ENCODE measurements at places on chromosomes 12 and 14. TPM values are rescaled to one million over a fixed set of nuclear protein-coding genes. Genes with fewer than 3 reads are reported as not detected.

LRRC43 gene
- polyA plus RNA-seq = 2.6 TPM

TSPAN19 gene
- 0.63 TPM for polyA plus RNA-seq

MDGA2 gene
- 0.49 TPM for polyA plus RNA-seq

DNA sequence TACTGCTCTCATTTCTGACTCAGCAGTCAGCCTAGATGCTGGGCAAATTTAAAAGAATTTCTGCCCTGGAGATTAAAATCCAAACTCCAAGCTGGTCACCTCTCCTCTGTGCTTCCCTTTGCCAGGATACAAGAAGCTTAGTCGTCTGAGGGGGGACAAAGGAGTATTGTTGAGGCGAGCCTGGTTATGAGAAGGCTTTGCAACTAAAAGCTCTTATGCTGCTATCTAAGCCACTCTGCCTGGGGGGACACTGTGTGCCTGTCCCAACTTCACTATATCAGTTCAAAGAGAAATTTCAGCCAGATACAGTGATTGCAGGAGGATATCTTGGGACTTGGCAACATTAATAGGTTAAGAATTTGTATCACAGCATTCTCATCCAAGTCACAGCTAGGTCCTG lies 10.8 kb upstream of the PLEKHH1 start:
- no peak for DNase-seq

KRT85 gene
- polyA plus RNA-seq = 0.14 TPM

GPR84 gene
- 0.41 TPM for polyA plus RNA-seq

- DNase-seq = peak; percentile 32
These were observed 73.0 kb downstream of the IQSEC3 start for GRCh38 chr12:139585-139984.

DNA sequence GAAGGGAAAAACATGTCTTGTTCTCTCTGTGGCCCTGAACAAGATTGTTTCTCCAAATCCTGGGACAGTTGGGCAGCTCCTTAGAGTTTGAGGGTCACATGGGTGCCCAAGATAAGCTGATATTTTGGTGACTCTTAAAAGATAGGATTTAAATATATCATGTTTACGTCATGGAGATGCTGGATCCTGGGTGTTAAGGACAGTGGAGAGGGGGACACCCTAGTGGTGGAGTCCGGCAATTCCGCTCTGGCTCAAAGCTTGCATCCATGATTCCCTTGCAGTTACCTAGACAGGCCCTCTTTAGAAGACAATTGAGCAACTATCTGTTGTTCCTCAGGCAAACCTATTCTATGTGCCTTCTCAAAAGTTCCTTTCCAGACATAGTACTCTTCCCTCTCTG lies 101.8 kb downstream of the CMKLR1 start:
- DNase-seq = no peak

KLRC2 gene
- 0.77 TPM for polyA plus RNA-seq

- no peak for DNase-seq
These were observed 36.9 kb downstream of the SCYL2 start for GRCh38 chr12:100303831-100304230.

MVK gene
- 11.1 TPM for polyA plus RNA-seq

DNAH10 gene
- polyA plus RNA-seq = 6.9 TPM

RPGRIP1 gene
- 0.54 TPM for polyA plus RNA-seq

GRCh38 chr12:948238-948637 lies 1.3 kb downstream of the RAD52 start:
- no peak for DNase-seq

- peak; percentile 88 for DNase-seq
These were observed 35.9 kb upstream of the PWP1 start for GRCh38 chr12:107649661-107650061.

DNA sequence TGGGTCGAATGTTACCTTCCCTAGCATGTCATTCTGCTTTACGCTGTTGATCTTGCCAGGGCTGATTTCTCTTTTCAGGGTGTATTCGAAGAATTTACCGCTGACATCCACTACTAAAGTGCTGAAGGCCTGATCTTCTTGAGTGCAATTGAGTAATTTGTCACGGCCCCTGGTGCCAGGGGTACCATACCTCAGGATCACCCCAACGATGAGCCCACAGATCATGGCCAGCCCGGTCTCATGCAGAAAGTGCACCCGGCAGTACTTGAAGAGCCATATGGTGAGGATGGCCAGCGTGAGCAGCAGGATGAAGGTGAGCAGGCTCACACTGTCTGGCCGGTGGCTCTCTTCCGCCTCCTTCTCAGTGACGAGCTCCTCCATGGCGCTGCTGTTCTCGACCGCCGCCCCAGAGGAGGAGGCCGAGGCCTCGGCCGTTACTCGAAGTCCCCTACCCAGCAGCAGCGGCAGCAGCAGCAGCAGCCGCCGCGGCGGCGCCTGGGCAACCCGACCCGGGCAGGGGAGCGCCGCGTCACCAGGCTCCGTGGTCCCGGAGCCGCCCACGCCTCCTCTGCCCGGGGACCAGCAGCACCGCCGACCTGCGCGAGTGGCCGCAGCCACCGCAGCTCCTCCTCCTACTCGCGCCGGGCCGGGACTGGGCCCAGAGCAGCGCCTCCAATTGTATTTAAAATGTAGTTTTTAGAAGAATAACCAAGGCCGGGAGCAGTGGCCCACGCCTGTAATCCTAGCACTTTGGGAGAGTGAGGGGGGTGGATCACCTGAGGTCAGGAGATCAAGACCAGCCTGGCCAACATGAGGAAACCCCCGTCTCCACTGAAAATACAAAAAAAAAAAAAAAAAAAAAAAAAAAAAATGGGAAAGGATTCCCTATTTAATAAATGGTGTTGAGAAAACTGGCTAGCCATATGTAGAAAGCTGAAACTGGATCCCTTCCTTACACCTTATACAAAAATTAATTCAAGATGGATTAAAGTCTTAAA lies 58.5 kb upstream of the TMPO start:
- DNase-seq = peak; percentile 88

DNA sequence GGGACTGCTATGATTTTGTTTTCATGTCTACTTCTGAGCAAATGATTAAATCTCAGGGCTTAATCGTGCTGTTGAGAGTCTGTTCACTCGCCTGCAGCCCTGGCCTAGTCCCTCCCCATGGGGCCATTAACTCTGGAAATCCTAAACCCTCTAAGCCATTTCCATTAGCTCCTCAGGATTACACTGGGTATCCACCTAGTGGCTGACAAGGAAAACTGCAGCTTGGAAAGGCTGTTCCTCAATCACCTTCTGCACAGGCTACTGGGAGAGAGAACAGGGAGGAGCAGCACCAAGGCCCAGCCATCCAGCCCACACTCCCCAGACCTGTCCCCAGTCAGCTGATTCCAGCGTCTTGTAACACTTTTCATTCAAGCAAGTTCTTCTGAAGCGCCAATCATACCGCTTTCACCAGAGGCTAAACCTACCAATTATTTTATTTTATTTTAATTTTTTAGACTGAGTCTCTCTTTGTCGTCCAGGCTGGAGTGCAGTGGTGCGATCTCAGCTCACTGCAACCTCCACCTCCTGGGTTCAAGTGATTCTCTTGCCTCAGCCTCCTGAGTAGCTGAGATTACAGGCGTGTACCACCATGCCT lies 48.7 kb downstream of the NEUROD4 start:
- DNase-seq = no peak

- DNase-seq = no peak
These were observed 16.5 kb downstream of the PUS7L start for GRCh38 chr12:43742106-43742505.

ZFHX2 gene
- polyA plus RNA-seq = 4.7 TPM

DNA sequence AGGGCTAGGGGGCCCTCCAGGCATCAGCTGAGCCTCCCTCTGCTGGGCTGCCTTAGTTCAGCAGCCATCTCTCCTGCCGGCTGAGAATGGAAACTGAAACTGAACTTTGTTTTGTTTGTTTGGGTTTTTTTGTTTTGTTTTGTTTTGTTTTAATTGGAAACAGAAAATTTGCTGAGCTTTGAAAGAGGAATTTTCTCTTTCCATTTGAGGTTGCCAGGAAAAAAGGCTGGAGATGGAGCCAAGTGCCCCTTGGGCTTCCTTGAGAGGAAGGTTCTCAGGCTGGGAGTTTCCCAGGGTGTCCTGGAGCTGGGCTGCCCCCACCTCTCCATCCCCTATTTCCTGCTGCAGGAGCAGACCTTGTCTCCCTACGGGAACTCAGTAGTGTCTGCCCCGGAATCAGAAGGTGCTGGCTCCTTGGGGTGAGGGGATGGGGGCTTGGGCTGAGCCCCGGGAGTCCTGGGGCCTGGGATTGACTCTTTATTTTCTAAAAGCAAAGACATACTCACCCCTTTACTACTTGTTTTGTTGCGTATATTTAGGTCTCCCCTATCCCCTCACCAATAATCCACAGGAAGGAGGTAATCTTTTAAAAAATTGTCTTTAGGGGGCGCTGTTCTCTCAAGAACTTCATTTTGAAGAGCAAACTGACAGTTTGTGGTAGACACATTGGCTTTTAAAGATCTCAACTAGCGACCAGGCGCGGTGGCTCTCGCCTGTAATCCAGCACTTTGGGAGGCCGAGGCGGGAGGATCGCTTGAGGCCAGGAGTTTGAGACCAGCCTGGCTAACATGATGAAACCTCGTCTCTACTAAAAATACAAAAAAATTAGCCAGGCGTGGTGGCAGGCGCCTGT lies 21.3 kb upstream of the OASL start:
- peak; percentile 52 for DNase-seq

DNA sequence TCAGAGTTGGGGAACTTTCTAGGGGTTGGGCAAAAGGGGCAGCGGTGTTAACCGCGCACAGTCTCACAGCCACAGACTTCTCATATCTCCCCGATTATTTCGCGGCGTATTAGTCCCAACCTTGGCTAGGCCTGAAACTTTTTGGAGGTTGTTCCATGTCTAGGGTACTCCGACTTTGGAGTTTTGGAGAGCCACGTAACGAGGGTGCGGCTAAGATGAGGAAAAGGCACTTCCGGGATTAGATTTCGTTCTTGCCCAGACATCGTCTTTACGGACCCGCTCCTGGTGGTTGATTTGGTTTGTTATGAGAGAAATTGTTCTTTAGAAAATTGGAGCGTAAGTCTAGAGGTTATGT lies 513 bp downstream of the CCNK start:
- no peak for DNase-seq

CGRRF1 gene
- polyA plus RNA-seq = 26.8 TPM

DNA sequence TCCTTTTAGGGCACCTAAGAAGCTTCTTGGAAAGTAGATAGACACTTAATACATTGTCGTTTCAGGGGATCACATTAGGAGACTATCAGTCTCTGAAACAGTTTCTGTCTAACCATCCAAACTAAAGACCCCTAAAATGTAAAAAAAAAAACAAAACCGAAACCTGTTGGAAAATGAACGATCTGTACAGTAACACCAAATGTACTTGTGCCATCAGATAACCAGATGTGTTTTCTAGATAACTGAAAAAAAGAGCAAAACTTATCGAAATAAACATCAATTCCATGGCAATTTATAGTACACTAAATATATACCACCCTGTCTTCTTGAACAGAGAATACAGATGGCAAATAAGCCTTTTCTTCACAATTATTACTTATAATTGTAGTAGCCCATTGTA lies 2.1 kb downstream of the LDHB start:
- DNase-seq = no peak

KRT3 gene
- polyA plus RNA-seq = not detected

DNA sequence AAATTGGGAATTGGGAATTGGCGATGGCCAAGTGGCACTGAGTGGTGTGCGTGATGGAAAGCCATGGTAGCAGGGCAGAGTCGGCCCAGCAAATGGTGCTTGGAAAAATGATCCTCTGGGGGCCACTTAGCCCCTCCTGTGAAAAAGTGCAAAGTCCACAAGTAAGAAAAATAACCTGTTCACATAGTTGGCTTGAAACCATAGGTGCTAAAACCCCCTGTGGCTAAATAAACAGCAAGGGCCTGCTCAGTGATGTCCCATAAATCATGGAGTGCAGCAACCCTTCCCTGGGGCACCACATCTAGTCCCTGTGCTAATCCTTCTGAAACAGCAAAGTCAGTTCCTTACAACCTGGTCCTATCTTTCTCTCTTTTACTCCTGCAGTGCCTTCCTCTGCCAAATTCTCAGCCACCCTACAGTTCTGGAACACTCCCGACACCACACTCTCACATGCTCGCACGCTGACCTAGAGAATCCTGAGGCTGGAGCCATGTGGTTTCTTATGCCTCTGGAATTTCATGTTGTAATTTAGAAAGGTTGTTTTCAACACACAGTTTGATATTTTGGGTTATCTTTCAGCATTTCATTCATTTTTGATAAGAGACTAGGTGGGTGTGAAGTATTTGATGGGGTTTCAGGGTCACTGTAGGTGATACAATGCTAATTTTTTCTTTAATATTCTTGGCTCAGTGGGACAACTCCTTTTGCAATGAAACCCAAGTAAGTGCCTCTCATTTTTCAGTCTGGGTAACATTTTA lies 123.6 kb downstream of the SMOC1 start:
- no peak for DNase-seq

BEST3 gene
- 0.35 TPM for polyA plus RNA-seq

DNA sequence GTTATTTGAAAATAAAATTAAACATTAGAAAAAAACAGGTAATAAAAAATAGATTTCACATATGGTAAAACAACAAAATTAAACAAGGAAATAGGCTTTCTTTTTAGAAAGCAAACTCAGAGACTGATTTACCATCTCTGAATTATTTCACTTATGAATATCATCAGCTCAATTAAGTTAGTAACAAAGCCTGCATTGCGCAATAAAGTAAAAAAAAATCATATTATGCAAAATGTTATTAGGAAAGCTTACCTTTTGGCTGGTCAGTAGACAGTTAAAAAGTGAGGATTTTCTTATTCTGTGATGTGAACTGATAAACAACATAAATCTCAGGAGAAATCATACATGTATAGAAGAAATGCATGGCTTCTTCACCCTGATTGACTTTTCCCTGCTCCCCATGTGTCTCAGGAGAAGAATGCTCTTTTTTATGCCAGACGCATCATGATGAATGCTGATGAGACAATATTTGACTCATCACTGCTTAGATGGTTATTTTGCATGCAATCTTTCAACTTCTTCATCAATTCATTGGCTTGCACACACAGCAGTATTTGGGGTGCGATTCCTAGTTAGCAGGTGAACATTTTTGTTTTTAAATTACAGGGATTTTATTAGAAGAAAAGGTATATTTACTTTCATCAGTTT lies 124.5 kb upstream of the USP15 start:
- no peak for DNase-seq

C12orf50 gene
- polyA plus RNA-seq = 0.47 TPM

DNA sequence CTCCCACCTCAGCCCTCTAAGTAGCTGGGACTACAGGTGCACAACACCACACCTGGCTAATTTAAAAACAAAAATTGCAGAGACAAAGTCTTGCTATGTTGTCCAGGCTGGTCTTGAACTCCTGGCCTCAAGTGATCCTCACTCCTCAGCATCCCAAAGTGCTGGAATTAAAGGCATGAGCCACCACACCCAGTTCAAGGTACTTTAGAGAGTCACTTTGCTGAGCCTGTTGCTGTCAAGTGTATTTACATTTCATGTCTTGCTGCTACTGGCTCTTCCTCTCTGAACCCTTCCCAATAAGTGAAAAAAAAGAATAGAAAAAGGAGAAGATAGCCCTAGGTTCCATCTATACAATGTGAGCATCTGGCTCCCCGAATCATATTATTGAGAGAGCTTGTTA lies 38.4 kb downstream of the SLCO1A2 start:
- no peak for DNase-seq

PSMB5 gene
- polyA plus RNA-seq = 178 TPM
